ENCODE measurements at places on chromosomes 5 and 9. TPM values are rescaled to one million over a fixed set of nuclear protein-coding genes. Genes with fewer than 3 reads are reported as not detected.

CDX1 gene
- total RNA-seq, result not detected

GRCh38 chr5:109567374-109568044 is 122.2 kb upstream of the MAN2A1 start:
- no peak for DNase-seq

PRR16 gene
- not detected for total RNA-seq

PCDHAC1 gene
- total RNA-seq, result not detected

GRCh38 chr5:158658446-158659230 is 441.1 kb downstream of the EBF1 start:
- no peak for DNase-seq

DNA sequence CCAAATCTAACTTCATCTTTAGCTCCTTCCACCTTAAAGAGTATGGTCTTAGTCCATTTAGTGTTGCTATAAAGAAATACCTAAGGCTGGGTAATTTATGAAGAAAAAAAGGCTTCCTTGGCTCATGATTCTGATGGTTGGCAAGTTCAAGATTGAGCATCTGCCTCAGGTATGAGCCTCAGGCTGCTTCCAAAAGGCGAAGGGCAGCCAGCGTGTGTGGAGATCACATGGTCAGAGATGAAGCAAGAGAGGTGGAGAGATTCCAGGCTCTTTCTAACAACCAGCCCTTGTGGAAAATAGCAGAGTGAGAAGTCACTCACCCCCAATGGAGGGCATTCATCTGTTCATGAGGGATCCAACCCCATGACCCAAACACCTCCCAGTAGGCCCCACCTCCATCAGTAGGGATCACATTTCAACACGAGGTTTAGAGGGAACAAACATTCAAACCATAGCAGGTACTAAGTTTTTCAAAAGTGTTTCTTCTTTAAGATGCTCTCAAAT is 225.9 kb downstream of the SGCD start:
- DNase-seq, result no peak

KIF24 gene
- 11.4 TPM for total RNA-seq

DNA sequence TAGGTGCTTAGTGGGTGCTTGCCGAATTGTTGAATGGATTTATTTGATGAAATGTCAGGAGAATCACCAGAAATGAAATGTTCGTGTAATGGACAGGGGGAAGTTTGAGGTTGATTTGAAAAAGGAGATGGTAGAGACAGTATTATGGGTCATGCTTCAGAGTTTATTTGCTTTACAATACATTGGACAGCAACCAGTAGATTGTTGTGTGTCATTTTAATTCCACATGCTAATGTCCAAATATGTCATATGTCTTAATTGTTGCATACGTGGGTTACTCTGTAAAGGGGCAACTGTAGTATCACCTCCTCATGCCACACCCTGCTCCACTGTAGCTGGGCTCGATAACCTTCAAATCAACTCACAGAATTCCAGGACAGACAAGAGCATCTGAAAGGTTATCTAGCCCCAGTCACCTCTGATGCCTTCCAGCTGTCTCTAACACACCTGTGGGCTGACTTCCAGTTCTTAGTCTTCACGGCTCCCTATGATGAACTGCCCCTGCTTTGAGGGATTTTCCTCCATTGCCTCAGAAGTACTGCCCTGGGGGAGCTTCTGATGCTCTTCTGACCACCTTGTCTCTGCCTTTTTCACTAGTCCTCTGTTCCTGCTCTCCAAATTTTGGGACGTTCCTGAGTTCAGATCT is 1.7 kb downstream of the PDCD1LG2 start:
- DNase-seq, result no peak

DNA sequence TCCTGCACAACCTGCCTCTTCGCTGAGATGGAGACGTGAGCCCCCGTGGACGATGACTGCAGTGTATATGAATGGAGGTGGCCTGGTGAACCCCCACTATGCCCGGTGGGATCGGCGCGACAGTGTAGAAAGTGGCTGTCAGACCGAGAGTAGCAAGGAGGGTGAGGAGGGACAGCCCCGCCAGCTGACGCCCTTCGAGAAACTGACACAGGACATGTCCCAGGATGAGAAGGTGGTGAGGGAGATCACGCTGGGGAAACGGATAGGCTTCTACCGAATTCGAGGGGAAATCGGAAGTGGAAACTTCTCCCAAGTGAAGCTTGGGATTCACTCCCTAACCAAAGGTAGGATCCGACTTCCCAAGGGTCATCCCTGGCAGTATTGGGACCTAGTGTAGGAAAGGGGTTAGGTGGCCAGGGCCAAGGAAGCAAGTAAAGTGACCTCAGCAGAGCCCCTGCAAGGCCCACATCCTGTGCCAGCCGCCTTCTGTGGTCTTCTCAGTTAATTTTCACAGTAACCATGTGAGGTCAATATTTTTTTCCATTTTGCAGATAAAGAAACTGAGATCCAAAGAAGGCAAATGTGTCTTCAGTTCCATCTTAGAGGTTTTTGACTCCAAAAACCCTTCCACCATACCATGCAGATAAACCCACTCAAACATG is 53.8 kb downstream of the NIM1K start:
- no peak for DNase-seq

ELAVL2 gene
- total RNA-seq, result not detected

SV2C gene
- total RNA-seq, result 0.03 TPM

- no peak for DNase-seq
Observed at GRCh38 chr5:16049761-16050160, 129.8 kb downstream of the MARCHF11 start.

DNA sequence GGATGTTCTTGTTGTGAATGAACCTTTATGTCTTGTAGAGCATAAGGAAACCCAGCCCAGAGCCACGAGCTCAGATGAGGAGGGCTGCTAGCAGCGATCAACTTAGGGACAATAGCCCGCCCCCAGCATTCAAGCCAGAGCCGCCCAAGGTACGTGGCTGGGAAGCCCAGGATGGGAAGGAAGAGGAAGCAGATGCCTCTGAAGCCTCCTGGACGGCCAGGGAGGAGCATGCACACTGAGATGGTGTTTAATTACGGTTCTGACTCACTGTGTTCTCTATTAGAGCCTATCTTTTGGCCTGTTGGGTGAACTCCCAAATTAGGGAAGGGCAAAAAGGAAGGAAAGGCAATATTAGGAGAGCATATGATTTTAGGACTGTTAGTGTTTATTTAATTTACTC is 75.3 kb downstream of the TJP2 start:
- DNase-seq, result no peak

GRCh38 chr5:127085371-127085770 is 12.1 kb upstream of the C5orf63 start:
- no peak for DNase-seq

PCDHA10 gene
- not detected for total RNA-seq

GRCh38 chr5:60402161-60402785 is 297.7 kb downstream of the DEPDC1B start:
- no peak for DNase-seq

FAF2 gene
- 31.3 TPM for total RNA-seq

ANXA2R gene
- 28.0 TPM for total RNA-seq

DNA sequence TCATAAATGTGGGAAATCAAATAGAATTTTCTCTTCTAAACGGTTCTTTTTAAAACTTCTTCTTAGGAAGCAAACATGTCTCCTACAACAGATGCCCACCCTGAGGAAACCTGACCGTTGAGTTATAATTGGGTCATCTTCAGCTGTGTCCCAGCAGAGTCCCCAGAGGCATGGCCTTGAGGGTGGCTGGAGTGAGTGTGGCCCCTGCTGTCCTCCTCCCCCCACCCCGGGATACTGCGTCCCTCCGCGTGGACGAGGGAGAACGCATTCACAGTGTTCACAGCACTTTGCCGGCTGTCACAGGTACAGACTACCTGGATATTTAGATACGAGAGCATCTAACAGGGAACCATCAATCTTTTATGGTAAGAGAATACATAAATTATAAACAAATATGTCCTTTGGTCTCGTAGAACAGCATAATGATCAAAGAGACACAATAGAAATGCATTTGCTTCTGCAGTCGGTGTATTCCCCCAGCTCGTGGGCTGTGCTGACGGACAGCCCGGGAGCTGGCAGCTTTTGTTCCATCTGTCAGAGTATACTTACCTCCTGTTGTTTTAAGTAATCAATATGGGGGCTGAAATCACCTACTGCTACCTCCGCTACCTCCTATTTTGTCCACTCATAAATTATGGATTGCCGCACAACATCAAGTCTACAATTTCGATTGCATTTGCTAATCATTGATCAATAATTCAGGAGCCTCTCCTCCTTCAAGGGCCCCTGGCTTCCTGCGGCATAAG is 214.7 kb downstream of the IRX2 start:
- DNase-seq, result no peak

DNA sequence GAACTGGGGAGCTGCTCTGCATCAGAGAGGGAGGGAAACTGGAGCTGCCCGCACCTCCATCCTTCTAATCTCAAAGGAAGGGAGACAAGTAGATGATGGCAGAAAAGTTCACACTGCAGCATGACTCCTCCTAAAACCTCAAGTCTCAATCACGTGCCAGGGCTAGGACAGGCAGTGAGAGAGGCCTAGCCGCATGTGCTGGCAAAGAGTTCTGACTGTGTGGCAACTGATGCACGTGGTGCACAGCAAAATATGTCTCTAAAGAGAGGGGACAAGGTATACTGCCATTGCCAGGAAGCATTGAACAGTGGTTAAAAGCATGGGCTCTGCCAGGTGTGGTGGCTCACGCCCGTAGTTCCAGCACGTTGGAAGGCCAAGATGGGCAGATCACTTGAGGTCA is 38.1 kb downstream of the FBXO10 start:
- no peak for DNase-seq

- DNase-seq, result no peak
Observed at GRCh38 chr5:124584991-124585715, 161.3 kb downstream of the ZNF608 start.

GRCh38 chr9:76112151-76112550 is 221.7 kb downstream of the PCSK5 start:
- no peak for DNase-seq

DNA sequence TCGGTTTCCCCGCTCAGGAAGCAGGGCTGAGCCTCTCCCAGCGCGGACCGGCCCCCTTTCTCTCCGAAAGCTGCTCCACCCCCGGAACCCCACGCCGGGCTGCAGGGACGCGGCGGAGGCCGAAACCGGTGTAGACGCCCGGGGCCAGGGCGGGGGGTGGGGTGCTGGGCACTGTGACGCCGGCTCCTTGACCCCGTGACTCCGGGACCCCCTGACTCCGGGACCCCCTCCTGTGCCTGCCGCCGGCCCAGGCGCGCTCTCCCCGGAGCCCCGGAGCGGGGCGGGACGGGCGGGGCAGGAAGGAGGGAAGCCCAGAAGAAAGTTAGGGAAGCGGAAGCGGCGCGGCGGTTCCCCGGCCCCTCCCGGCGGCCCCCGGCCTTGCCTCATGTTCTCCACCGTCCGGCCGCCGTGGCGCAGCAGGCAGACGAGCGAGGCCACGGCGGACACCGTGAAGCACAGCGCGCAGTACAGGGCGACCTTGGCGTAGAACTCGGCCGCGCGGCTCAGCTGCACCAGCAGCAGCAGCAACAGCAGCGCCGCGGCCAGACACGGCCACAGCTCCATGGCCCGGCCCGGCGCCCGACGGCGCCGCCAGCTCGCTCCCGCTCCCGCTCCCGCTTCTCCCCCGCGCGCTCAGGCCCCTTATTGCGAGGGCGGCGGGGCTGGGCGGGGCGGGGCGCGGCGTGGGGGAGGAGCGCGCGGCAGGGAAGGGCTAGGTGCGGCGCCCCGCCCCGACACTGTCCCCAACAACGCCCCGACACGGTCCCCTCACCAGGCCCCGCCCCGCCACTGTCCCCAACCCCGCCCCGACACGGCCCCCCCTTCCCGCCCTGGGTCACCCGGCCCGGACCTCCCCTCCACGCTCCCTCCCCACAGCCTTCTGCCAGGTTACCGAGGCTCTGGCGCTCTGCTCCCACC is at the start of gene AGPAT2:
Gene AGPAT2 (minus strand): TSS at position 664 of the 918 bp plus-strand sequence. CDS start 100 bp downstream, at position 564.
- peak; percentile 83 for DNase-seq

DNA sequence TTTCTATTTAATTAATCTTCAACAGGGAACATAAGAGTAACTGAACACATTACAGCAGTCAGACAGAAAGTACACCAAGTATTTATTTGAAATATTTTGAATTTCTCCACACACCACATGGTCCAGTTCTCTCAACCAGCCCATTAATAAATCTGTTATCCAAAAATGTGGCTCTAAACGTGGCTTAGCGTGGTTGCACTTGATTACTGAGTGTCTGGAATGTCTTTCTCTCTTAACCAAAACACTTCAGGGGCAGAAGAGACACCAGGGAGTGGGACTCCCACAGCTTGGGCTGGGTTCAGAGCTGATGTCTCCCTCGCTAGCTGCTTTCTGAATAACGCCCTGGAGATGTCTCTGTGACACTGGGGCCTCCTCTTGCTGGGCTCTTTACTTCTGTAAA is 52.6 kb upstream of the FANCC start:
- no peak for DNase-seq

DAB2 gene
- not detected for total RNA-seq
